Kidney (tissue), 22 donors: ENCODE measurements at places on chromosomes 12 and 14.

- DNase-seq = no peak
These were observed 202.5 kb upstream of the LRIG3 start for GRCh38 chr12:59122784-59123183.

DNA sequence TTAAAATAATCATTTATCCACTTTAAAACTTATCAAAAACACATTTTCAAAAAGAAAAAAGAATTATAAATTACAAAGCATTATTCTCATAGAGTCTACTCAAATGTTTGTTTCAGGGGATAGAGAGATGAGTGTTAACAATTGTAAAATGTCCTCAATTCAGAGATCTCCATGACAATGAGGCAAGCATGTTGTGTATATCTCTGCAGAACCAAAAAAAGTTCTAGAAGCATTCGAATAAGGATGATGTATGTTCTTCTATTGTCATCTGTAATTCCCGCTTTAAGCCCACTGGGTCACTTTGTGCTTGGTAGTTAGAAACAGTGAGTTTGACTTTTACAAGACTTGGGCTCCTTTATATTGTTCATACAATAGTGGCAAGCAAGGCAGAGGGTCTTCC is 73.6 kb upstream of the CCDC198 start:
- DNase-seq = no peak

DNA sequence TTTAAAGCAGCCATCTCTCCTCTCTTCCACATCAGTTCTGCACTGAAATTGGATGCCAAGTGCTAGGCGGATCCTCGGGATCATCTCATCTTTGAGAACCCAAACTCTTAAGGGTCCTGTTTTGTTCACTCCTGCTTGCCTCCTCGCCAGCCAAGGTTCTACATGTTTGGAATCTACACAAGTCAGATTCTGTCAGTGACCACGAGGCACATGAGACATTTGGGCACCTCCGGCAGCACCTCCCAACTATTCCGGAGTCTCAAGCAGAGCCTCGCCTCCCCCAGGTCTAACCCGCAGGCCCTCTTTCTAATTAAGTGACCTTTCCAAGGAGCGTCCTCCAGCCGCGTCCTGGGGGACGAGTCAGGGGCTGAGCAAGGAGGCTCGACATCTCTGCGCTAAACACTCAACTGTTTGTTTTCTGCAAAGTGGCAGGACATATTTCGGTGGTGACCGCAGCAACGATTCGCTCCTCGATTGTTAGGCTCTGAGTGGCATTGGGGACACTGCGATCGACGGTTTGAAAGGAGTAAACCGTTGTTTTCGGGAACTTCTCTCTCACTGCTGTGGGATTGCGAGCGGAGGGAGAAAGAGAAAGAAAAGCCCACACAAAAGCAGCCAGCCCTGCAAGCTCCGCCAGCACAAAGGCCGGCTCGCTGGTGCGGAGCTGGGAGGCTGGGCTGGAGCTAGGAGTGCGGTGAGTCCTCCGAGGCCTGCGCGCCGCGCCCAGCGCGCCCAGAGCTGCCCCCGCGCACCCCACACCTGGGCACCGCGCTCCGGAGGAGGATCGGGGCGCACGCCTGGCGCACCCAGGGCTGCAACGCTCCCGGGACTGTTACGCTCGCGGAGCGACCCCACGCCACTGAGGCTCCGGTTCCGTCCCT is 640 bp downstream of the ARMH4 start:
- DNase-seq = peak; percentile 73

DNA sequence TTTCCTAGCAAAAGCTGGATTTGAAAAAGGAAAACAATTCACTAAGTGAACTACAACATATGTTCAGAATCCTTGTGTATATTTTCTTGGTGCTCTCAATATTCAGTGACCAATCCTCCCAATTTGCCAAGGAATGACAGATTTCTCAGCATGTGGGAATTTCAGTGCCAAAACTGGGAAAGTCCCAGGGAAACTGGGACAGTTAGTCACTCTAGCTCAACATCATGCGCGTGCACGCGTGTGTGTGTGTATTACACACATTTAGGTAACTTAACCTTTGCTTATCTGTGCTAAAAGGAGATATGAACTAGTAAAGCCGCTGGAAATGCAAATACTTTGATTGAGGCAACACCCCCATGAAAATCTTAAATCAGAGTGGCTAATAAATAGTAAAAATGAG is 26.1 kb upstream of the SLC6A13 start:
- DNase-seq = no peak

DNA sequence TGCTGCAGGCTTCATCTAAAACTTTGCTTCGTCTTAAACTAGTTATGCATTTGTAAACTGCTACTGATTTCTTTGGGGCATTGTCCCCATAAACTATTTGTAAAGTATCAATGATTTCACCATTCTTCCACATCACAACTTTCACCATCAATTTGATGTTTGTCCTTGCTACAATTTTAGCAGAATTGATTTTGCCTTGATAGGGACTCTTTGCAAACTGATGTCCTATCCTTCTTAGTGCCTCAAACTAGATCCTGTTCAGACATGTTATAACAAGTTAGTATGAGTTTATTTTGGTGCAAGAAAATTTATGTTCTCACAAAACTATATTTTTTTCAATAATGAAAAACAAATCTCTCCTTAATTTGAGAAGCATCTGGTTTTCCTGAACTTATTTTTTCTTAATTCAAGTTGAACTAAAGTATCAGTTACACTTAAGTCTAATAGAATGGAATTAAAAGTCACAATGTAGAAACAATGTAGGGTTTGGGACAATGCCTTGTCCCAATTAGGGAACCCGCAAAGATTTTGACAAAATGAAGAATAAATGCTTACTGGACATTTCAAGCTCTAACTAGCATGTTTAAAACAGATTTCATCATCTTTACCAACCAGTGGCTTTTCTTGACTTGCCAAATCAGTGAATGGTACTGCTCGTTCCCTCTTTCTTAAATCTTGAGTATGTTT is 10.1 kb upstream of the ARID4A start:
- no peak for DNase-seq

GRCh38 chr14:104107101-104107581 is 21.6 kb downstream of the ASPG start:
- DNase-seq = no peak

DNA sequence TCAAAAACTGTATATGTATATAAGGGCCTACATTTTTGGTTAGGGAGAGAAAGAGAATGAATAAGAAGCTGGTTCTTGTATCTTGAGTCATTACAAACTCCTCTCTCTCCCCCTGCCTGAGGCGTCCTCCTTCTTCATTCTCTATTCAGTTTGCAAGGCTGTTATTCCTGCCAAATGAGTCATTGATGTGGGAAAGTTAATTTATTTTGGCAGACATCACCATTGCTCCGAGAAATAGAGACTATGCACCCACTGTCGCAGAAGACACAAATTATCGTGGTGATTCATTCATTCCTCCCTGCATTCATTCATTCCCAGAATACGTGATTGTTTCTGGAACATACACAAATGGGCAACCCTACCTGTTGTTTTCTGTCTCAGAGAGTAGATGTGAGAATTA is 112.5 kb upstream of the MED13L start:
- no peak for DNase-seq

GRCh38 chr12:71865166-71865713 is 25.7 kb downstream of the TBC1D15 start:
- no peak for DNase-seq

- DNase-seq = no peak
These were observed 28.1 kb downstream of the DYRK2 start for GRCh38 chr12:67676624-67677023.

GRCh38 chr12:94460616-94460959 is 921 bp upstream of the CEP83 start:
- no peak for DNase-seq
